NCI-H226 (cell line): ENCODE measurements at places on chromosomes 3 and 15.
A peak's percentile ranks its signal among the peaks of the same experiment; 100 is the strongest.

- no peak for DNase-seq
These were observed 360.5 kb downstream of the EPHA3 start for GRCh38 chr3:89467898-89468363.

DNA sequence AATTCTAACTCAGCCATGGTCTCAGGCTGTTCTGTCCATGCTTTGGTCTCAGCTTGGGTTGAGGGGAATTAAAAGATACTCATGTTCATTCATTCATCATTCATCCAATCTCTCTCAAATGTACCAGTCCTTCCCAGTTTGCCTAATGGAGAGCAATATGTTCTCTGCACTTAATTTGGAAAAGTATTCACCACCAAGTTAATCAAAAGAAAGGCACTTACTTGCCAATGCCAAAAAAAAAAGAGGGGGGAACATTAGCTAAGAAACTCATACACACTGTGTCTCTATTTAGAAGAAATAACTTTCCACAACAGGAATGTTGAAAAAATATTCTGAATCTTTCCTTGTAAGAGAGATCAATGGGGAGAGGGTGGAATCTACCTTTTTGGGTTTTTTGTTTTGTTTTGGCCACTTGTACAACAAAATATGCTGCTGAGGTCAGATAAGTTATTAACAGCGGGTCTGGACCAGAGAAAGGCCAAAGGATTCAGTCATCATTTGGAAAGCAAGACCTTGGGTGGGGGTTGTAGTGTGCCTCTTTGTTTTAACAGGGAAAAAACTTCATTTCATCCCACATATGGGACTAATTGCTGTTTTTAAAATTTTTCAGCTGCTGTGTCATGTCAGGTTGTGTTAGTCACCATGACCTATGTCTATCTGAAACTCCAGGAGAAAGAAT, 152.3 kb downstream of the FBN1 start:
- DNase-seq, result peak; percentile 37

GRCh38 chr15:40764629-40765103, 798 bp downstream of the GCHFR start:
- DNase-seq, result no peak

GRCh38 chr15:56244038-56244810, 545 bp upstream of the RFX7 start:
- peak; percentile 81 for DNase-seq

DNA sequence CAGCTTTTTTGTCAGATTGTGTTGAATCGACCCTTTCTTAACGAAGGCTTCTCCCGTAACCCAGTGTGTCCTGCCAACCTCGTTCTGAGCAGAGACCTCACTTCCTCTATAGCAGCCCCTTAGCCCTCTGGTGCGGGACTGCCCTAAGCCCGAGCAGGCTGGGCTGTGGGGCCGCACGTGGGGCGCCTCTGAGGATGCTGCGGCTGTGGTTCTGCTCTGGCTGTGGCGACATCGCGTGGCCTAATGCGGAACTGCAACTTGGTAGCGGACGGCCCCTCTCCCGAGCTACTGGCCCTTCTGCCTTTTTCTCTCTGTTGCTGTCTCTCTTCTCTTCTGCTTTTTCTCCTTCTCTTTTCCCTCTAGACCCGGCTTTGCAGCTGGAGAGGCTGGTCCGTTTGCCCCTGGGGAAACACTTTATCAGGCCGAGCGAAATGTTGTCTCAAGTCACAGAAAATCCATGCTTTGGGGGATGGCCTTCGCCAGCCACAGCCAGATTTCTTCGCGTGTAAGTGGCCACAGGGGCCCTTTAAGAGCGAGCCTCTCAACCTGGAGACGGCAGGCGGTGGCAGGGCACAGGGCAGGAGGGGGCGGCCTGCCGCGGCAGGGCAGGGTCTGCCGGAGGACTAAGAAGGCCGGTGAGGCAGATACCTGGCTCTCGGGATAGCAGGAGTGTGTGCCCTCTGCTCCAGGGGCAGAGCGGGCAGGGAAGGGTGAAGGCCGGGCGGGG, 19.4 kb upstream of the KIF23 start:
- peak; percentile 72 for DNase-seq
